ENCODE measurements at places on chromosomes 3 and 15.

DNA sequence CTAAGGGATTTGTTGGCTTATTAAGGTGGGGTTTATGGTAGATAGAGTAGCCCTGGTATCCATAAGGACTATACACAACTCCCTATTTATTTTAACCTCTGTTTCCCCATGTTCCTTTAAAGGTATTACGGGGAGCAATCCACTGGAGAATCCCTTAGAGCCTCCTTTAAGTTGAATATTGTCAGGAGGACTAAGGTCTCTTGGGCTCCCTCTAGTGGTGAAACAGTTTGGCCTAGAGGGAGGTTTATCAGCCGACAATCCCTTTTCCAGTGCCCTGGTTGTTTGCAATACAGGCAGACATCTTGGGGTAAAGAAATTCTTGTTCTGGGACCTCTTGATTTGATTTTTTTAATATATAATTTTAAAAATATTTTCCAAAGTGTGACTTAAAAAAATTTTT, 12.9 kb downstream of the OPA1 start:
- no peak for DNase-seq

- no peak for DNase-seq
Measured at GRCh38 chr3:184710870-184711492, 883 bp downstream of the MAGEF1 start.

GRCh38 chr3:59443618-59444293, 393.9 kb upstream of the CFAP20DC start:
- DNase-seq = no peak

- no peak for DNase-seq
Measured at GRCh38 chr3:178193846-178194245, 342.4 kb upstream of the KCNMB2 start.

DNA sequence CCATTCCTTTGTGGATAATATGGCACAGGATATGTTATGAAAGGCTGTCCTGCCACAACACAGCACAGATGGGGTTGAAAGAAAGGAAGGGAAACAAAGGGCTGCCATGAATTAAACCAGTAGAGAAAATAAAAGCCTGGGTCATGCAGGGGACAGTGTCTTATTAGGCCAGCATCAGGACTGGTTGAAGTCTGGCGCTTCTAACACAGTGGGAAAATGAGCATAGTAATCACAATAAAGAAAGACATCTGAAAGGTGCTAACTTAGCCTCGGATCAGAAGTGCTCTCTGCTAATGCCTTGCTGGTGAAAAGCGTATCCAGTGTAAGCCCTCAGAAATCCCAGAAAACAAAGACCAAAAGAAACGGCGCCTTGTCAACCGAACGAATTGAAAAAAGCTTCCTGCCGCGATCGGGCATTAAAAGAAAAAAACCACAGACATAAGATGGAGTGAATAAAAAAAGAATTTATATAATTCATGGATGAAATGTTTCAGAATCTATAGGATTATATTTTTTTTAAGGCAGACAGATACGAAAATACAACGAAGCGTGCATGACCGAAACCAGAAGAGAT, 566 bp upstream of the MKRN3 start:
- no peak for DNase-seq

DNA sequence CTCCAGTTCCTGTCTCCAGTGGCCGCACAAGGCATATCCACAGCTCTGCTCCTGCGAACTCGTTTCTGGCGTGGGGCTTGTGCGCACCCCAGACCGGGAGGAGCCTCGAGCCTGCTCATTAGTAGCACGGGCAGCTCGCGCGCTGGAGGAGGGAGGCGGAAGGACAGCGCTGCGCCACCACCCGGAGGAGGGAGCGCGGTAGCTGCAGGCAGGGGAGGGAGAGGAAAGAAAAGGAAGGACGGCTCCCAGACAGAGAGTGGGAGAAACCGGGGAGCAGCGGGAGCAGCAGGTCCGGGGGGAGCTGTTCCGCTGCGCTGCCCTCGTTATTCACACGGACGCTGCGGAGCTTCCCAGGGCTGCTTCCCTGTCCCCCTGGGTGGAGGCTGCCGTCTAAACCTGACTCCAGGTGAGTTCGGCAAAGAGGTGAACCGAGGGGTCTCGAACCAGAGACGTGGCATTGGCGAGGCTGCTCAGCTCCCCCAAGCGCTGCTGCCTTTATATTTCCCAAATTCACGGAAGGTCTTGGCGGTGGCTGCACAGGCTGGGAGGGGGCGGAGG, 121.3 kb upstream of the ZNF717 start:
- DNase-seq = no peak

- no peak for DNase-seq
Measured at GRCh38 chr15:92840149-92840548, 60.0 kb upstream of the CHD2 start.

GRCh38 chr3:14082108-14082657, 42.5 kb downstream of the CHCHD4 start:
- DNase-seq = no peak

- DNase-seq = no peak
Measured at GRCh38 chr3:149657926-149658743, at the start of gene WWTR1. Gene WWTR1, minus strand, starts transcription at chr3:149658025. Its CDS starts 719 bp downstream, at chr3:149657306.

All from stimulated activated CD8-positive, alpha-beta memory T cell treated with anti-CD3 and anti-CD28 coated beads, Interleukin-7, amount 100 ng/mL, for 24 hours (primary cell).